Stimulated activated CD8-positive, alpha-beta memory T cell treated with anti-CD3 and anti-CD28 coated beads, Interleukin-7, amount 100 ng/mL, for 1 hour (primary cell): ENCODE measurements at places on chromosomes 2 and 18.

DNA sequence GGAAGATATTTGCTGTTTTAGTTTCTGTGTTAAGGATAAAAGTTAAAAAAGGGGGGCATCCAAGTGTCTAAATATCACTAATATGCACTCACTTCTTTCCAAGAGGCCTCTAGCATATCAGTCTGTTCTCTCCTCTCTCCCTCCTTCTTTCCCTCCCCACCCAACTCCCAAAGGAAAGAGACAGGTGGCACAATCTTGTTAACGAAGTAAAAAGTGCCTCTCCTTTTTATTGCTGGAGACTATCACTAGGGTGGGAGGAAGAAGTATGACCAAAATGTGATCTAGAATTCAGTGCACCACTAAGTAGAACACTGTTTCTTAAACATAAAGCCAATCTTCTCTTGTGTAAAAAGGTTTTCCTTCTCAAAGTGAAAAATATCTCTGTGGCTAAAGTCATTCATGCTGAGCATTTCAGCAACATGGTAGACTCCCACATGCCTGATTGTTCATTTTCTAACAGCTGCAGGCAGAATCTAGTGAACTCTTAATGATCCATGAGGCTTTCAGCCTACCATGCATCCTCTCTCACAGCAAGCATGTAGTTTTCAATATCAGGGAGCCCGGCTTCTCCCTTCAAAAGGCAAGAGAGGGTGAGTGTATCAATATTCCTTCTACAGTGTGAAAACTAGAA, 39.5 kb downstream of the RNU4ATAC start:
- DNase-seq = no peak

- DNase-seq = peak; percentile 19
These were observed 11.2 kb downstream of the ZNF142 start for GRCh38 chr2:218648088-218648786.

DNA sequence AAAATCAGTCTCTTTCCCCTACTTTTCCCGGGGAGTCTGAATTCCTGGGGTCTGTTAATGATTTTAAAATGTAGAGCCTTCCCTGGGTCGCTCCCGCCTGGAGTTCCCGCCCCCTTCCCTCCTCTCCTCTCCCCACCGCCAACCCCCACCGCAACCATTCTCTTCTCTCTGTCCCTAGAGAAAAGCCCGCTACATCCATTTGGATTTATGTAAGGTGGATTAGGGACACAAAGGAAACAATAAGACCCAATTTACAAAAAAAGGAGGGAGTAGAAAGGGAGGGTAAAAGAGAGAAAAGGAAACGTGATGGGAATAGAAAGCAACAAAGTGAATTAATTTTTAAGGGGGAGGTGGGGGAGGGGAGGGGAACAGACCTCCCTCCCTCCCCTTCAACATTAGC, 2.2 kb downstream of the EPHA4 start:
- no peak for DNase-seq

DNA sequence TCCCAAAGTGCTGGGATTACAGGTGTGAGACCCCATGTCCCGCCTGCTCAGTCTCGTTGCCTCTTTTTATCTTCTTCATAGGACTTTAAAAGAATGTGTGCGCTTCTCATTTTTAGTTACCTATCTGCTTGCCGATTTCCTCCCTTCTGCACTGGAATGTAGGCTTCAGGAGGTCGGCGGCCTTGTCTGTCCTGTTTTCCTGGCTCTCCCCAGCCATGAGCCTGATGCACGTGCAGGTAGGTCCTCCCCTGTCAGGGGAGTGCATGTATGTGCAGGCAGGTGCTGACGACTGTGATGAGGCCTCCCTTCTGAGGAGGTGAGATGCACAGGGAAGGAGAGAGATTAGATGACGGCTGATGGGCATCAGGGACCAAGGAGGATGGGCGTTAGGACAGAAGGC, 13.6 kb upstream of the ATP6V1C2 start:
- no peak for DNase-seq

DNA sequence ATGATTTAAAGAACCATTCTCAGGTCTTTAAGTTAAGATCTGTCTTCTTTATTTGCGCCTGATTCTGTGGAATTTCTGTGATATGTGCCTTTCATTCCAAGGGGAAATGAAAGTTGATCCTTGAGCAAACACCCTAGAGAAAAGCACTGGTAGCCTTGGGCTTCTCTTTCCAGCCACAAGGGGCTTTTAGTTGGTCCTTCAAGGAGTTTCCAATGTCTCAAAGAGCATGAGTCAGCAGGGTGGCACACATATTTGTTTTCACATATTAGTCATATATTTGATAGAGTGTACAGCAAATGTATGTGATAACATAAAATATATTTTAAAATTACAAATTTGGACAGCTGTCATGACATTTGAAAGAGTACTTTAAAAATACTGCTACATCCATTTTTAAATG, 339.5 kb downstream of the TXNL1 start:
- no peak for DNase-seq
